ENCODE measurements at places on chromosomes 12 and 14.

DNA sequence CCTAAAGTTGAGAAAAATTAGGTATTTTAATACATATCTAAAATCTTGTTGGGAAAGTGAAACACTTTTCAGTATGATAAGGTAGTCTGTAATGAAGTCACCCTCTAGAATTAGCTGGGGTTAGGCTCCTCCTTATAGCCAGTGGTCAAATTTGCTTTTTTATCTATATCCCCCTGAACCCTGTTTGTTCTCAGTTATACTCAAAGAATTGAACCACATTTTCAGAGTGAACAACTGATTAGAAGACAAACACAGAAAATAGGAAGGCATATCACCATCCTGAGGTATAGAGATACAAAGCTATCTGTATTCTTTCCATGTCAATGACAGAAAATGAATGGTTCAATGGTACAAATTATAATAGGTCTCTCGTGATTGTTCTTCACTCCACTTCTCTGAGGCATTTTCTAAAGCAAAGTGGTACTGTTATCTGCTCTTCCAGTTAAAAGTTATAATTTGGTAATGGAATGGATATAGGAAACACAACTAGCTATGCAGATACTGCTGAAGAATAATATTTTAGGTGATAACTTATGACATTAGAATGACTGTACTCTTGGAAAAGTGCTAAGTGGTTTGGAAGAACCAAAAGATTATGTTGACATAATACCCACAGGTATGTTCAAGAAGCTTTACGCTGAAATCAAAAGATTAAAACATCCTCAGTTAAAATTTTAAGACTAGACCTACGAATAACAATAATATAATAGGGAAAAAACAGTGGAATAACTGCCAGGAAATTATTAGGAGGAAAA lies 27.6 kb downstream of the WASHC3 start:
- no peak for DNase-seq

DNA sequence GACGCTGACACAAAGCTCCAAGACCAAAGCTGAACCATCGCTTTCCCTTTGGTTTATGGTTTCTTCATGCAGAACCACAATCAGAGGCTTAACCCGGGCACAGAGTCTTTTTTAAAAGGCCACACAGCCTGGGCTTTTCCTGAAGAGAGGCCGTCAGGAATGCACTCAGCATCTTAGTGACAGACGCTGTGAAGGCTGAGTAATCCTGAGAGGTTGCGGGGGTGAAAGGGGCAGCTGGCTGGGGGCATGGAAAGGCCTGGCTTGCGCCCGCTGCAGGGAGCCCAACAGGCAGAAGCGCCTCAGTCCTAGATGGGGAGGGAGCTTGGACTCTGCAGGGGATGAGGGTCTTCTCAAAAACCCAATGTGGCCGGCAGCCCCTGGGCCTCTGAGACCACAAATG lies 13.6 kb downstream of the CTDSP2 start:
- DNase-seq = no peak

- DNase-seq = no peak
Measured at GRCh38 chr14:105096206-105096875, 31.1 kb upstream of the GPR132 start.

DNA sequence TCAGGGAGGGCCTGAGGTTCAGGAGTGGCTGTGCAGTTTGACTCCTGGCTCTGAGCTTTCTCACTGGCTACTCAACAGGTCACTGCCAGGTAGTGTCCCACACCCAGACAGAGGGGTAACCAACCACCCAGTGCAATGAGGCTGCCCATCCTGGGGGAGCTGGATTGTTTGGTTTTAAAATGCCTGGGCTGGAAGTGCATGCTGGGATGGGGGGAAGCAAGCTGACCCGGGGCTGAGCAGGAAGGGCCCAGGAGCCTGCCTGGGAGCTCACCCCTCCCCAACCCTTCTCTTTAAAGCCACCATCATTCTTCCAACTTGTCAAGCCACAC lies 12.6 kb upstream of the ABHD12B start:
- no peak for DNase-seq

GRCh38 chr14:78401866-78402265 lies 231.7 kb downstream of the NRXN3 start:
- no peak for DNase-seq

DNA sequence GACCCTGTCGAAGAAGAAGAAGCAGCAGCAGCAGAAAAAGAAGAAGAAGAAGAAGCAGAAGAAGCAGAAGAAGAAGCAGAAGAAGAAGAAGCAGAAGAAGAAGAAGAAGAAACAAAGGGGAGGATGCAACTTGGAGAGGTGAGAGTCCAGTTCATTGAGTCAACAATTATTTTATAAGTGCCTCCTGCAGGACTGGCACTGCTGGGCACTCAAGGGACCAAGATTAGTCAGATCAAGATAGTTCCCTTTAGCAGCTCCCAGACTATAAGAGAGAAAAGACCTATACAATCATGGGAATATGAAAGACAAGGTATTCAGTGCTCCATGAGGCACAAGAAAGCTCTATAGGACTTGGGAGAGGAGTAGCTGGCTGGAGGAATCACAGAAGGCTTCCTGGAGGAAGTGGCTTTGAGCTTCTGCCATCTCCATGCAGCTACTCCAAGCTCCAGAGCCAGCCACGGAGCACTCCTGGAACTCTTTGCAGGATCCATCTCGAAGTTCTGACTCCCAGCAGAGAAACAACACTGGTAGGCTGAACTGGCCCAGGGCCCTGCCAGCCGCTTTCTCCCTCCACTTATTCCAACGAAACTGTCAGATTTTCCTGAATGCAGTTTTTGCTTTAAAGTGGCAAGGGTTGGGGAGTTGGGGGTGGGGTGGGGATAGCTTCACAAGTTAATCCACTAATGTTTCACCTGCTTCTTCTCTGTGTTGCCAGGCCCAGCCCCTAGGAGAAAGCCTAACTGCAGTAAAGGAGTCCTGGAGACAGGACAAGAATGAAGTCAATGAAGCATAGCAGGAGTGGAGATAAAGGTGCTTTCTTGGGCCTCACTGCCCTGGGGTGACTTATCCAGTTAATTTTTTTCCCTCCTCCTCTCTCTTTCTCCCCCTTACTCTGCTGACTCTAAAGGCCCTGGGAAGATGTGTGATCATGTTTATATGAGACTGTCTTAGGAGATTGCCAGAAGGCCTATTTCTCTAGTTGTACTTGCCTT lies 140.1 kb upstream of the PARP11 start:
- DNase-seq = no peak

- no peak for DNase-seq
Measured at GRCh38 chr12:83462419-83462818, 775.7 kb downstream of the TMTC2 start.

DNA sequence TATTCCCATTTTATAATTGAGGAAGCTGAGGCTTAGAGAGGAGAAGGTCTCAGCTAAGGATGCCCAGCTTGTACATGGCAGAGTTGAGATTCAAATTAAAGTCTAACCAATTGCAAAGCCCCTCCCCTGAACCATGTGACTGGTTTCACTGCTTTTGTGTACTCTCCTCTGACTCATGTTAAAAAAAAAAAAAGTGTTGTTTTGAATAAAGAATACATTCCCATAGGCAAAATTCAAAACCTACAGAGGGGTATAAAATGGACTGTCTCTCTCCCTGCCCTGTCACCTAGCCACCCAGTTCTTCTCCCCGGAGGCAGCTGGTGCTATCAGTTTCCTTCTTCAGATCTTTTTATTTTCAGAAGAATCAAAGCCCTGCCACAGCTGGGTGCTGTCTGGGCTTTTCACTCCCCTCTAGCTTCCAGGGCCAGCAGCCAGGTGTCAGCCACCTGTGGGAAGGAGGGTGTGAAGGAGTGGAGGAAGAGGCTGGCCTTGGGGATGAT lies 5.4 kb downstream of the PSMD9 start:
- DNase-seq = no peak

DNA sequence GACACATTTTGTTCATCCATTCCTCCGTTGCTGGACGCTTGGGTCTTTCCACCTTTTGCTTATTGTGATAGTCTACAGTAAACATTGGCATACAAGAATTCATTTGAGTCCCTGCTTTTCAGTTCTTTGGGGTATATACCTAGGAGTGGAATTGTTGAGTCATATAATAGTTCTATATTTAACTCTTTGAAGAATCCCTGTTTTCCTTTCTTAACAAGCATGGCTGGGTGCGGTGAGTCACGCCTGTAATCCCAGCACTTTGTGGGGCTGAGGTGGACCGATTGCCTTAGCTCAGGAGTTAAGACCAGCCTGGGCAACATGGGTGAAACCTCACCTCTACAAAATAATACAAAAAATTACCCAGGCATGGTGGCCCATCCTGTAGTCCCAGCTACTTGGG lies 75.4 kb downstream of the CCDC92 start:
- no peak for DNase-seq

- no peak for DNase-seq
Measured at GRCh38 chr12:52089491-52089890, 10.0 kb downstream of the SMIM41 start.

DNA sequence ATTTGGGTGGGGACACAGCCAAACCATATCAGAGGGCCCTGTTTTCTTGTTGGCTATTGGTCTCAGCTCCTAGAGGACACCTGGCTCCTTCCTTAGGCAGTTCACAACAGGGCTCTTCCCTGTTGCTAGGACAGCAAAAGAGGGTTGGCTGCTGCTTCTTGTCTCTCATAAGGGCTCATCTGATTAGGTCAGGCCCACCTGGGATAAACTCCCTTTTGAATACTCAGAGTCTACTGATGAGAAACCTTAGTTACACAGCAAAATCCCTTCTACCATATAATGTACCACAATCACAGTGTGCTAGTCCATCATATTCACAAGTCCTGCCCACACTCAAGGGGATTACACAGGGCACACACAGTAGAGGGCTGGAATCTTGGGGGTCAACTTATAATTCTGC lies 49.7 kb downstream of the PPM1H start:
- no peak for DNase-seq

DNA sequence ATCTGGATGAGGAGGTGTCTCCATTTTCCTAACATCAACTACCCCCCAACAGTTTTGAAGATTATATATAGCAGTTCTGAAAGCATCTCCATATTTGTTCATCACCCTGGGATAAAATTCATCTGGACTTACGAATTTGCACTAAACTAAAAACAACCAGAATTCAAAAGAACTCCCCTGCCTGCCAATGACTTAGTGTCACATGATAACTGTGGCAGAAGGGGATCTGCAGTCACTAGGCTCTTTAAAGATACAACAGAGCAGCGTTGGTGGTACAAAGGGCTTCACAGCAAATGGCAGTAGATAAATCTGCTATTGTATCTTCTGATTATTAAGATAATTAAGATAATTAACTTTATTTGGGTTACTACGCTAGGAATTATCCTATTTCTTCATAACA lies 30.1 kb downstream of the GPR135 start:
- DNase-seq = no peak

DNA sequence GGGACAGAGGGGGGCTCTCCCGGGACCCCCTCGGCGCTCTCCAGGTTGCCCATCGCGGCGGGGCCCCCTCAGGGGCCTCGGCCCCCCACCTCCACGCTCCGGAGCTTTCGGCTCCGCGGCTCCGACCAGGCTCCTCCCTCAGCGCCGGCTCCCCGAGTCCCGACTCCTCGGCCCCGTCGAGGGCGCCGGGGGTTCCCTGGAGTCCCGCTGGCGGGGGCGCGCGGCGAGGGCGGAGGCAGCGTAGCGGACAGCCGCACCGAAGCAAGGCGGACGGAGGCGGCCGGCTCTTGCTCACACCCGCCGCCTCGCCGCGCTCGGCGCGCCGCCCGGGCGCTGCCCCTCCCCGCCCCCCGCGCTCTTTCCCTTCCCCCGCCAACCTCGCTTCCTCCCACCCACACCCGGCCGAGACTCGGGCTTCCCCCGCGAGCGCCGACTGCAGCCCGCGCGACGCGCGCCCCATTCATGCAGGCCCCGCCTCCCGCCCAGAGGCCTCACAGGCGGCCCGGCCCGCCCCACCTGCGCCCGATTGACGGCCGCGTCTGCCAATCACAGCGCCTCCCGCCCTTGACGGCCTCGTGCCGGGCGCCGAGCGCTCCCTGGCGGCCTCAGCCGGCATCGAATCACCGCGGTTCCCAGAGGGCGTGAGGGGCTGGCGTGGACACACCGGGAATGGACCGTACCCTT lies at the start of gene FMNL3:
Gene FMNL3 (minus strand): TSS at position 278 of the 684 bp plus-strand sequence. CDS start 225 bp downstream, at position 53.
- peak; percentile 99 for DNase-seq

DNA sequence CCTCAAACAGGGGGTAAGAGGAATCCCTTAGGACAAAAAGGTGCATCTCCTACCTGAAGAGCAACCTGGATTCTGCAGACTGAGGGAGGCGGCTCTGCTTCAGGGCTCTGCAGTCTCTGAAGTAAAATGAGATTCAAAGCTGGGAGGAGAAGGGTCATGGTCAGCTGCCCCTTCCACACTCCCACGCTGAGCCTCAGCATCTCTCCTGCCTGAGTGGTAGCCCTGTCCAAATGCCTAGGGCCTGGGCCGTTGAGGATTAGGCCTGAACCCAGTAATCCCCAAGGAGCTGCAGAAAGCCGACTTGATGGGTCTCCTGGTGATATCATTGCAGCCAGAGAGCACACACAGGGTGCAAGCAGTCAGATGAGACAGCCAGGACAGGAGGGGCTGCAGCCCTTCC lies 18.9 kb downstream of the PHLDA1 start:
- no peak for DNase-seq

DNA sequence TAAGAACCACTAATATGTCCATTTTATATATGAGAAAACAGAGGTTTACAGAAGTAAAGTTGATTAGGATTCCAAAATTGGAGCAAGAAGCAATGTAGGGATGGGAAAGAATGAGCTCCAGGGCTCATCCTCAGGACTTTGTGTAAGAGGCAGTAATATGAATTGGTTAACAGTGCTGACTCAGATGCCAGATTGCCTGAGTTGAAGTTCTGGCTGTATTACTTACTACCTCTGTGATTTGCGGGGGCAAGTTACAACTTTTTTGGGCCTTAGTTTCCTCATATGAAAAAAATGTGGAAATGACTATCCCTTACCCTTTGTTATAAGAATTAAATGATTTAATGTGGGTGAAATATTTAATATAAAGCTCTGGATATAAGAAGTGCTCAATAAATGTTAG lies 35.1 kb upstream of the PPP2R5E start:
- no peak for DNase-seq

GRCh38 chr12:108479364-108480070 lies 35.6 kb upstream of the FICD start:
- DNase-seq = no peak

- DNase-seq = no peak
Measured at GRCh38 chr12:8076366-8076765, 5.7 kb upstream of the NECAP1 start.

GRCh38 chr14:96634481-96634880 lies 132.3 kb downstream of the PAPOLA start:
- no peak for DNase-seq

GRCh38 chr12:6887460-6887859 lies 14.4 kb upstream of the SPSB2 start:
- no peak for DNase-seq

- DNase-seq = no peak
Measured at GRCh38 chr12:66500841-66501240, 178.0 kb downstream of the GRIP1 start.

DNA sequence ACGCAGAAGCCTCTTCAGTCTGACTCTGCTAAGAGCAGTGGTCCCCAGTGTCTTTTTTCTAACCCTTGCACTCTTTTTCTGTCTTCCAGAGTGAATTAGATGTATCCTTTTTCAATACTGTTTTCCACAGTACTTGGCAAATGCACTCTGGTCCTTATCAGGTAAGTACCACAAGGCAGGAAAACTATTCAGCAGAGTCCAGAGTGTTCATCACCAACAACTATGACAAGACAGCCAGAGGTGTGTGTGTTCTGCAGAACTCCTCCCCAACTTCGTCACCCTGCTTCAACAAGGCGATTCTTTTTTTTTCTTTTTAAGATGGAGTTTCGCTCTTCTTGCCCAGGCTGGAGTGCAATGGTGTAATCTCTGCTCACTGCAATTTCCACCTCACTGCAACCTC lies 54.3 kb upstream of the STRN3 start:
- no peak for DNase-seq

All from activated gamma-delta T cell treated with Interleukin-2 at 50 U/mL for 16 hours (primary cell).